Head of caudate nucleus (tissue), 42 donors: ENCODE measurements at places on chromosomes 1 and 21.

DNA sequence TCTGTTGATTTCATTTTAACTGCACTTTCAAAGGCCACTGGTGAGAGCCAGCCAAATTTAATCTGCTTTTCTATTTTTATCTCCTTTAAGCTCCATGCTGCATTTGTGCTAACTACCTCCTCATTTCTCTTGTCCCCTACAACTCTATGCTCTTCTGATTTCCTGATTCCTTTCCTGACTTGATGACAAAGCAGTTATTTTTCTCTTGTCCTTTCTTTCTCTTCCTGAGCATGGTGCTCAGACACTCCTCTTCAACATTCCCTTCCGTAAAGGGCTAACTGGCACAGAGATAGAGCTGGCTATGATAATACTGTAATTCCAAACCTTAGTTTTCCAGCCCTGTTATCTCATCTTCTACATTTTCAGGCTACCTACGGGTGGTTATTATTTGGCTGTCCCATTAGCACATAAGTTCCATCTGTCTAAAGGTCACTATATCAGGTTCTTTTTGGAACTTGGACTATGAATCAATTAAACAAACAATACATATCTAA, 6.8 kb upstream of the BCAS2 start:
- no peak for DNase-seq

DNA sequence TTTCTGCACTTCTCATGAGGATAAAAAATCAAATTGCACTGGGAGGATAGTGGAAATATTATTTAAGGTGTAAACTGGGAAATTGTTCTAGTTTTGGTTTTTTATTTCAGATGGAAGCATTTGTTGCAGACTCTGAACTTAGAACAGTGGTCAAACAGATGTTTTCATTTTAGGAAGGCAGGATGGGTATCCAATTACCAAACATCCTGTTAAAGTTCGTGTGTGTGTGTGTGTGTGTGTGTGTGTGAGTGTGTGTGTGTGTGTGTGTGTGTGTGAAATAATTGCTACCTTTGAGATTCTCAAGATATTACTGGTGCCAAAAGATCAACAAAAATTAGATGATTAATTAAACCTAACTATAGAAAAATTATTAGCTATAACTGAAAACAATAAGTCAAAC, 24.3 kb upstream of the DUSP10 start:
- DNase-seq = no peak

DNA sequence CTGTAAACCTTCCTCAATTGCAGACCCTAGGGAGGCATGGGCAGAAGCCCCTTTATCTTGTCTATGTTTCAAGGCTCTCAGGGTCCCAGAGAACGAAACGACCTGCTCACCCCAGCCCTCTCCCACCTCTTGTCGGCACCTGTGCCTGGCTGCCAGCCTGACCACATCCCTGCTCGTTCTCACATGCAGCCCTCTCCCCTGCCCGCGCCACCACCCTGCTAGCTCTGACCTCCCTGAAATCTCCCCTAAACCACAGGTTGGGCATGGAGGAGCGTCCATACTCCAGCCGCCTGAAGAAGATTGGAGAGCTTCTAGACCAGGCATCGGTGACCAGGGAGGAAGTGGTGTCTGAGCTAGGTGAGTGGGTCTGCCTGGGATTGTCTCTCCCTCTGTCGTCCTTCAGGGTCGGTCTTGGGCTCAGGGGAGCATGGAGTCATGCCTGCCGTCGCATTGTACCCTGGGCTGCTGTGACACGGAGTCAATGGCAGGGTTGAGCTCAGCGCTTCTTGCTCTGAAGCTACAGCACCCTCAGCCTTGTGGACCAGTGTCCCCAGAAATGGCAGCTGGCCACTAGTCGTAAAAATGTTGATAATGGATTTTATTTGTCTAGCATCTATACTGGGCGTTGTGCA, 3.6 kb downstream of the ADPRS start:
- no peak for DNase-seq

DNA sequence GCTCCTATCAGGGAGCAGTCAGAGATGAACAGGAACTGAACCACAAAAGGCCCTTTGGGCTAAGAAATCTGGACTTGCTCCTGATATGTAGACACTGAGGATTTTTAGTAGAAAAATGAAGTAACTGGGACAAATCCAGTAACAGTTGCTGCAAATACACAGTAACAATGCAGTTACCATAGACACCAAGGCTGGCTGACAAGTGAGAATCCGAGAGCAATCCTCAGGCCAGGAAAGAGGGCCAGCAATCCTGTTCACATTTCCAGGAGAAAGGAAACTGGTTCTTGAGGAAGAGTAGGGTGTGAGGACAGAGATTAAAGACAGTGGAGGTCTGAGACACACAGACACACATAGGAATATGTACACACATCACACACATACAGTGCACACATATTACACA, 9.3 kb upstream of the LORICRIN start:
- DNase-seq = no peak

GRCh38 chr1:3237570-3237969, 168.6 kb downstream of the PRDM16 start:
- DNase-seq = no peak

DNA sequence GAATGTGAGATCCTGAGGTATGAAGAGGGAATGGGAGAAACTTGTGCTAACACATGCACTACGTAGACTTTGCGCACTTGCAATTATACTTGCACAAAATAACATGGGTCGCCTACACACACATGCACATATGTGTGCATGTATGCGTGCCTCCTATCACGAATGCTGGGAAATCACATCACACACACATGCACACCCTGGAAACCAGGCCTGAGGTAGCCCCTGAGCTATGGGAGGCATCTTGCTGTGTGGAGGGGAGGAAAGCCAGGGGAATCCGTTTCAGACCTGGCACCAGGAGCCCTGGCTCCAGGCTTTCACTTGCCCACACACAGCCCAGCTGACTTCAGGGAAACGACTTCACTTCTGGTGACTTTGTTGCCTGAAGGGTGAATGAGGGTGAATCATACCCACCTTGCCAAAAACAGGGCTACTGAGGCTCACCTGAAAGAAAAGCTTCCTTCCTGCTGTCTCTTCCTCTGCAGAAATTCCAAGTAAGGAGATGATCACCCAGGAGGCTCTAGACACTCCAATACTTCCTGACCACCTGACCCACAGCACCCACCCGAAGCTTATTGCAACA, 136.0 kb upstream of the NGF start:
- DNase-seq = no peak

DNA sequence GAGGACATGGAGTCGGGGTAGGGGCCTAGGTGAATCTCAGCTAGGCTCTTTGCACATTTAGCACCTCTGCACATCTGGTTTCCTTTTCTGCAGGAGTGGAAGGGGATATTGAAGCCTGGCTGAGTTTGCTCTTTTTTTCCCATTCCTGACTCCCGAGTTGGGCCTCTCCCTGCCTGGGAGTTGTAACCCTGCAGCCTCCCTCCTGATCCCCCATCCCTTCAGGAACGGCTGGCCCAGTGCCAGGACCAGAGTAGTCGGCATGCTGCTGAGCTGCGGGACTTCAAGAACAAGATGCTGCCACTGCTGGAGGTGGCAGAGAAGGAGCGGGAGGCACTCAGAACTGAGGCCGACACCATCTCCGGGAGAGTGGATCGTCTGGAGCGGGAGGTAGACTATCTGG, 836 bp downstream of the OLFML3 start:
- no peak for DNase-seq

DNA sequence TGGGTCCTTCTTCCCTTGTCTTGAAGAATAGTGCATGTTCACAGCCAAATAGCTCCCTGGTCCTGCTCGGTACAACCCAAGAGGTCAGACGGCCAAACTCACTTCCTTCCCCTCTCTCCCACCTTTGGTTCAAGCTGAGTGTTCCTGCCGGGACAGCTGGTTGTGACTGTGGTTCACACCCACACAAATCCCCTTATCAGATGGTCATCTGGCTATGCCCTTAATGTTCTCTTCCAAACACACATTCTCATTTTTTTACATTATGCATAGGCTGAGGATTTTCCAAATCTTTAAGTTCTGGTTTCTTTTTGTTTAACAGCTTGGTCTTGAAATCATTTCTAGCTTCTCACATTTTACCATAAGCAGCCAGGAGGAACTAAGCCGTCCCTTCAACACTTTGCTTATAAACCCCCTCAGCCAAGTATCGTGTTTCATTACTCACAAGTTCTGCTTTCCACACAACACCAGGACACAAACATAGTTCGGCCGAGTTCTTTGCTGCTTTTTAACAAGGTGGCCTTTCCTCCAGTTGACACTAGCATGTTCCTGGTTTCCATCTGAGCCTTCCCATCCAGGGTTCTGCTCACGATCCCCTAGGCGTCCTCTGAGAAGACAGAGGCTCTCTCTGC, 19.7 kb upstream of the TSPEAR start:
- DNase-seq = no peak

DNA sequence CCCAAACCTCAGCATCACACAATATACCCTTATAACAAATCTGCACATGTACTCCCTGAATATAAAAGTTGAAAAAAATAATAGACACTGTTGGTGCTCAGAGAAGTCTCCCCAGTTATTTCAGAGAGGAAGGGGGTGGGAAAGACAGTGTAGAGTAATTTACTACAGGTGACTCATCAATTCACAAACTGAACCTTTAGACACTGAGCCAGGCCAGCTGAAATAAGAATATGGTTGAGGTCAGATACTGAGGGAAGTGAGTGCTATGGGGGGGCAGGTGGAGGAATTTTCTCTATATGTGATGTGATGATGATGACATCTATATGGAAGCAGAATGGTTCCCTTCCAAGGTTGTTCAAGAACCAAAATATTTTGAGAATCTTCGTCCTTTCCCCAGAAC, 50.1 kb downstream of the MRPL39 start:
- DNase-seq = no peak

DNA sequence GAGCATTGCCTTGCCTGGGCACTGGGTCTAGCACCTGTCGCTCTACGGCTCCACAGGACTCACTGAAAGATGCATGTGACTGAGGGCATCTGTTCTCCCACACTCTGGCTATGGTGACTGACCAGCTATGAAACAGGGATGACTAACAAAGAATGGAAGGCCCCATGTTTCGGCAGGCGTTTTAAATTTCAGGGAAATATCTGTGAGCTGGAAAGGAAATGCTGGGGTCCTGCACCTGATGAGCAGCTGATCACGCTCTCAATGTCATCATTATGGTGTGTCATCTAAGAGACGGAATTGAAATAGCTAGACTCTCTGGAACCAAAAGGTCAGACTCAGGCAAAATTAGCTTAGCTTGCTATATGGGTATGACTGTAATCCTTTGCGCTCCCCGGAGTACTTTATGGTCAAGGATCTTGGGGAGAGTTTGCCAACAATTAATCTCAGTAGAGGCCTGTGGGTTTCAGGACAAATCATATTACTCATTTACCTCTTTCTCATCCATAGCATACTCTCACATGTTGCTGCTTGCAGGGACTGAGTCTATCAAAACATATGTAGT, 24.5 kb upstream of the PALMD start:
- no peak for DNase-seq

DNA sequence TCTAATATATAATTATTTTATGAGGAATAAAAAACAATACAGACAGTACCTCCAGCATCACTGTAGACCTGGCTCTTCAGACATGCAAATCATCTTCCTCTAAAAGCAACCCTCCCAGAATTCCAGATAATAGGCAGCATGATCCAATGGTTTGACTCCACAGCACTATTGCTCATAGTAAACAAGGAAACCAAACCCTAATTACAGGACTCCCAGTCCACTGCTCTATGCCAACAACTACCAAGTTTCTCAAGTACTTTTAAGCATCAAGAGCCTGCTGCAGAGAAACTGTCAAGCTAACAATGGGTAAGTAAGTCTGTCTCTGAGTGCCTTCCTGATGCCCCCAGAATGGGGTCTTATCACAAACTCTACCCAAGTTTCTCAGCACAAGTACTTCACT, 57.2 kb downstream of the EYA3 start:
- DNase-seq = no peak

DNA sequence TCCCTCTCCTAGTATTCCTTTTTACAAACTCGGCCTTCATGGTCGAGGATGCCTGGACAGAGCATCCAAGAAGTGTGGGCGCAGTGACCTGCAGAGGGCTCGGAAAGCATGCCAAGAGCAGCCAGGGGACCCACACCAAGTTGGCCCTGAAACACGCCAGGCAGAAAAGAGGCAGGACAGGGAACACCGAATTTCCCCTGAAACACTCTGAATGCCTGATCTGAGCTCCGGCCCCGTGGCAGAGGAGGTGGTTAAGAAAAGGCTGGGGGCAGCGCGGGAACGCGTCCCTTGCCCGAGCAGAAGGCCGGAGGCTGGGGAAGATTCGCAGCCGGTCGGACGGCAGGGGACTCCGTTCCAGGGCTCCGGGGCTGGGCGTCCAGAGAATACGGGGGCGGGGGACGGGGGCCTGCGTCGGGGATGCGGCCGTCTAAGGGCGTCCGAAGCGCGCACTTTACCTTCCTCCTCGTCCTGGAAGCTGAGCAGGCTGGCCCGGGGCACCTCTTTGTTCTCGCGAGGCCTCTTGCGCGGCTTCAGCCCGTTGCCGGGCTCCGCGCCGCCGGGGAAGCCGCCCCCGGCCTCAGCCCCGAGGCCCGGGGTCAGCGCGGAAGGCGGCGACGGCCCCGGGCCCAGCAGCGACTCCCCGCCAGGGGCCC, 558 bp downstream of the PAXBP1 start:
- DNase-seq = peak; percentile 60

DNA sequence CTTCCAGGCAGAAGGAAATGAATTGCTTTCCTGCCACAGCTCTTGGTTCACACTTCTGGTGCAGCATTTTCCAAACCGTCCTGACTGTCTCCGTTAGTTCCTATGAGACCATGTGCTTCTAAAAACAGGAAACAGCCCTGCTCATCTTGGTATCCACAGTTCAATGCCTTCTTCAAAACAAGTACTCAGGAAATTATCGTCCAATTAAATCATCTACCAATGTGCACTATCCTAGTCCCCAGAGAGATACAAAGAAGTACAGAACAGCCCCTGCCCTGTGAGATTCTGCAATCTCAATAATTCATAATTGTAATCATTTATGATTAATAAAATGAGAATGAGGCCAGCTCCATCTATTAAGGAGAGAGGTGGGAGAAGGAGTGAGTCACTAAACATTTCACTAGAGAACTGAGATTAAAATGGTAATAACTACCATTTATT, 11.2 kb downstream of the CLEC20A start:
- DNase-seq = no peak

DNA sequence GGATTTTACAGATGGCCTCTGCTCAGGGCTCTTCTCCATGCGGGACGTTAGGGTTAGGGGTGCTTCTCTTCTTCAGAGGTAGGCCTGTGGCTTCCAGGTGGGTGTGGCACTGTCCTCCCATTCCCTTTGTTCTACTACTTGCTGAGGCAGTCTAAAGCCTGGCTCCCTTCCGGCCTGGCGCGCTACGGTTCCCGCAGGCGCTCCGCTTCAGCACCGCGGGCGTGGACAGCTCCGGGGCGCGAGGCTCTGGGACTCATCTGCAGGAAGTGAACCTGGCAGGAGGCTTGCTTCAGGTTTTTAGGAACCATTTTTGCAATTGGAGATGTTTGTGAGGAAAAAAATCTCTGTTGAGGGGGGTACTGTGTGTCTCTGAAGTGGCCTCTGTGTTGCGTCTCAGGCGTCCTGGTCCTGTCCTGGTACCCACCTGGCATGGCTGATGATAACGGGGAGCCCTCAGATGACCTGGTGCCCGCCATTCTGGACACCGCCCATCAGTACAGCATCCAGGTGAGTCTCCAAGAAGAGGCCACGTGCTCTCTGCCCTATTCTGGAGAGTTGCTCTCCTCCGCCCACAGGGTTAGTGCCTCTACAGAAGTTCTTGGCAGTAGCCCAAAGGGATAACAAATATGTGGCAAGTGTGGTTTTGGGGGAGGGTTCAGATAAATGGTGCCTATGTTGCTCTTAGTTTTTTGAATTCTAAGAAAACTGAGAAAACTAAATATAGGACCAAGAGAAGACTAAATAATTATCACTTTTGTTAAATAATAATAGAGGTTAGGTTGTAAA, 1.9 kb downstream of the MANEAL start:
- no peak for DNase-seq

GRCh38 chr1:54358503-54359168, 47.6 kb downstream of the SSBP3 start:
- DNase-seq = no peak
